ENCODE measurements at places on chromosomes 11 and 22.

GRCh38 chr22:42344361-42344905, 74.0 kb upstream of the TCF20 start:
- DNase-seq = no peak

GRCh38 chr11:73213196-73214143, 4.6 kb upstream of the P2RY2 start:
- DNase-seq = no peak

DNA sequence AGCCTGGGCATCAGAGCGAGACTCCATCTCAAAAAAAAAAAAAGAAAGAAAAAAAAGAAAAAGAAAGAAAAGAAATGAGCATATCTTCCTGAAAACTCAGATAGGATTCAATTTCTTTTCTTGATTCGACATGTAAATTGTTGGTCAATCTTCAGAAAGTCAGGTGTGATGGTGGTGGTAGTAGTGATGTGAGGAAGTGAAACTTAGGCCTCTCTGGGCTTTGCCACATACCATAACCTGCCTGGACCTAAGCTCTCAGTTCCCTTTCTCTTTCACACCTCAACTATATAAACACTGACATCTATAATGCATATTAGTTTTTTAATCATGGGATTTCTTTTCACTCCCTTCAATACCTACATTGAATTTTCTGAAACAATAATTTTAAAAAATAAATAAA, 98.0 kb upstream of the TBCEL start:
- DNase-seq = no peak

GRCh38 chr11:2213890-2214526, 42.4 kb upstream of the TH start:
- no peak for DNase-seq

DNA sequence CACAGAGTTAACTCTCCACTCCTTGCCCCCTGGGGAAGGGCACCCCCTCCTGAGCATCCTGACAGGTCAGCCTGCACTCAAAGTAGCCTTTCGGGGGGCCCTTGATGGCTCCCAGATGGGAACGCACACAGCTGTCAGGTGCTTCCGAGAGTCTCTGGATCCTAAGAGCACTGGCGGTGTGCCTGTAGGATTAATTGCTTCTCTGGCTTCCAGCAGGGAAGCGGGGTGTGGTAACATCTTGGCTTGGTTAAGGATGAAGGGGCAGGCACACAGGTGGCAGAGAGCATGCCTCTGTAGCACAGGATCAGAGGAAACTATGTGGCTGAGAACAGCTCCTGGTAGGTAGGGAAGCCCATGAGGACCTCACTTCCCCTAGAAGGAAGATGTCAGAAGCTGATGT, 199.8 kb downstream of the MIAT start:
- DNase-seq = no peak

DNA sequence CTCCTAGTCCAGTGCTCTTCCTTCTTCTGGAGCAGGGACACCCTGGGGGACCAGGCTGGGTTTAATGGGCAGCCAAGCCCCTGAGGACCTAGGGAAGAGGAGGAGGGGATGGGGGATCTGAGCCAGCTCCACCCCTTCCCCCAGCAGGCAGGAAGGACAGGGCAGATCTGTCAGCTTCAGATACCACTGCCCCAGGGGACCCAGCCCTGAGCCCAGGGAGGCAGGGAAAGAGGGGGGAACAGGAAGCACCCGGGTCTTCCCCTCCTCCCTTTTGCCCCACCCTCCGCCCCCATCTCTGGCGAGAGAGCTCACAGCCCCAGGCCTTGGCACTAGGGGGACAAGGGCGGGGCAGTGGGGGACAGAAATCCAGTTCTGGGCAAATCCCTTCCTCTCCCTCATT, 11.7 kb upstream of the SOX10 start:
- no peak for DNase-seq

DNA sequence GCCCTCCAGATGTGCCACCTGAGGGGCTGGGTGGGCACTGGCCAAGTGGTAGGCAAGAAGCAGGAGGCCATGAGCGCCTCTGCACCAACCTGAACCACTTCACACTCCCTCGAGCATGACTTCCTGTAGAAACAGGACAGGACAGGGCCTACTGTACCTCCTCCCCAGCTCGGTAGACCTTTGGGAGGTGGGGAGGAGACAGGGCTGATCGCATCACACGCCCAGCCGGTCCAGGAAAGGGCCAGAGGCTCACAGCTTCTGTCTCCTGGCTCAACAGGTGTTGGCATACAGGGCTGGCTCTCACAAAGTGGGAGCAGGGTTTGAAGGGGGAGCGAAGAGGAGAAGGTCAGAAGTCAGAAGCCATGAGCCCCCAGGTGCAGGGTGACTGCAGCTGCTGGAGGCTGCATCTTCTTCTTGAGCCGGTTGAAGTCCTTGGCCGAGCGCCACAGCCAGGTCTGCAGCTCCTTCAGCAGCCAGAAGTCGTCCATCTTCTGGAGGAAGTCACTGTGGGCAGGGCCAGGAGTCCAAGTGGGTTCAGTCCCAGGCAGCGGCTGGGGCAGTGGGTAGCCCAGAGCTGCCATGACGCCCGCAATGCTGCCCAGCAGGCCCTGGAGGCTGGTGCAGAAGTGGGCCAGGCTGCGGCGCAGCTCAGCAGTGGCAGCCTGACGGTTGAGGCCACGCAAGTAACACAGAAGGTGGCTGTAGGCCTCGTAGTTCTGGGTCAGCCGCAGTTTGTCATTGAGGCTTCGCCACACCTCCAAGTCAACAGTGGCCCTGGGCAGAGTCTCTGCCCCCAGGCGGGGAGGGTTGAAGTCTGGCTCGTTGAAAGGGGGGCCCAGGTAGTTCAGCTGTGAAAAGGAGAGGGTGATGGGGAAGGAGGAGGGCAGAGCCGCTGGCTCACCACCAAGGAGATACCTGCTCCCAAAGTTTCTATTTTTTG, 8.3 kb downstream of the CLCF1 start:
- no peak for DNase-seq

DNA sequence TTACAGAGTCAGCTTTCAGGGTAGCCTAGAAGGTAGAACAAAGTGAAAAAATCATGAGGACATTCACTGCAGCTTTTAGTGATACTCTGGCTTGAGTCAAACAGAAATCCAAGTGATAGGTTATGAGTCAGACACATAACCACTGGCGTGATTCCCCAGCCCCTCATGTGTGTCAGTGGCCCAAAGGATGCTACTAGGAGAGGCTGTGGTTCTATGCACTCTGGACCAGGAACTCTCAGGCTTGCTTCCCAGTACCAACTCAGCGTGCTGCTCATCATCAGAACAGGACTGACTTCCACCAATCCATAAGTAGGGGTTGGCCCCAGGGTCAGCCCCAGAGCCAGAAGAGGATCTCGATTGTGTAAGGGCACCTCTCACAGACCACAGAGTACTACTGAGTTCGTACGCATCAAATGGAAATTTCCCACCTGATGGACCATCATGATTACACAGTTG, 116.8 kb downstream of the MED15 start:
- DNase-seq = no peak

GRCh38 chr22:49035818-49036457, 791.7 kb downstream of the BRD1 start:
- no peak for DNase-seq

DNA sequence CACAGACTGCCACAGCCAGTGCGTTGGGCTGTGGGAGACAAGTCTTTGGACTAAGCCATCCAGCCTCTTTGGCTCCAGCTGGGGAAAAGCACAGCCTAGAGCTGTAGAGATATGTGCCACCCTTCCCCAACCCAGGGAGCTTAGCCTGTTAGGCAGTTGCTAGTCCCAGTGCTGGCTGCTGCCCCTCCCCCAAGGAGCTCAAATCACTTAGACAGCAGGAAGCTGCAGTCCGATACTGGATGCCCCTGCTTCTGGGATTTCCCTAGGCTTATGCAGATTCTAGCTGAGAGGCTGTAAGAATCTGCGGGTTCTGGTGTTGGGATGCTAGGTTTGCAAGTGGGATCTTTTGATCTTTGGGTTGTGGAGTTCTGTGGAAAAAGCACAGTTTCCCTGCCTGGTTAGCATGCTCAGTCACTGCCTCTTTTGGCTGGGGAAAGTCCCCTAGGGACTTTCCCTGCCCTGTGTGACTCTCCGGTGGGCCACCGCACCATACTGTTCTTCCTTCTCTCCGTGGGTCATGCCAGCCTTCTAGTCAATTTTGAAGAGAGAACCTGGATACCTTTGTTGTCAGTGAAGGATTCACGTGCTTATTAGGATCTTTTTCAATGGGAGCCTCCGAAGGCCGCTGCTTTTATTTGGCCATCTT, 792.0 kb downstream of the KCNA4 start:
- DNase-seq = no peak

DNA sequence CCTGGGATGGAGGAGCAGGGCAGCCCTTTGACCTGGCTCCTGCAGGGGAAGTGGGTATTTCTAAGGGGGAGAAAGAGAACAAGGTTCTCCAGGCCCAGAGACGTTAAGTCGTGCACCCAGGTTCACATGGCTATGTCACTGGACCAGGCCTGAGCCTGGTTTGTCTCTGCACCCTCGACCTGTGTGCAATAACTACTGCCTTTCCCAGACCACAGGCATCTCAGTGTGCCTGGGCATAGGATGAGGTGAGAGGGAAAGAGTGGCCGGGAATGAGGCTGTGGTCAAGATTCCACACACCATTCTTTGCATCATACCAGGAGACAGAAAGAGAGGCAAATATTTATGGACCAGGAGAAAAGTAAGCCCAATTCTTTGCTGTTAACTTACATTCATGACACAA, 66.8 kb downstream of the PRR5L start:
- DNase-seq = no peak

DNA sequence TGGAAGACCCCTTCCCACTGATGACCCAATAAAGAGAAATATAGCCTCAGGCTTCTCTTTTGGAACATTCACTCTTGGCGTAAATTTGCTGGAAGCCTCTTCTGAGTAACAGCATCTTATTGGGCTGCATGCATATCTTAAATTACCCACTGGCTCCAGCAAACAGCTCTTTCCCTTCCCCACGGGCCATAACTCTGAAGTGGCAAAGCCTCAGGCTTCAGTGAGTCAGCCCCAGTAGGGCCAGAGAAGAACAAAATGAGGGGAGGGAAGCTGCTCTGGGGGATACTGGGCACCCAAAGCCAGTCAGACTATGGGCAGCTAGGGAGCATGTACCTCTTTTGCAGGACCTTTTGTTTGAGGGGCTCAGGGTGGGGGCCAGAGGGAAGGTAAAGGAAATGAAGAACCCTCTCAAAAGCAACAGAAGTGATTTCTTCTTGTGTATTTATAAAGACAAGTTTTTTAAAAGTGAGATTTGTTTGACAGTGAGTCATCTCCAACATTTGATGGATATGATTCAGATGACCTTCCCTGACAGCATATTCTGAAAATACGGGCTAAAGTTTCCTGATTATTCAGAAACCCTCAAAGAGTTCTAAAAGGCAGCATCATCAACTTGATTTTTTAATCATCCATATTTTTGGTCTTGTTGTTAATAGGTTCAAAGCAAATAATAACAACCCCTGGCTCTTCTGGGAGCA, 203.4 kb downstream of the KIF18A start:
- no peak for DNase-seq

DNA sequence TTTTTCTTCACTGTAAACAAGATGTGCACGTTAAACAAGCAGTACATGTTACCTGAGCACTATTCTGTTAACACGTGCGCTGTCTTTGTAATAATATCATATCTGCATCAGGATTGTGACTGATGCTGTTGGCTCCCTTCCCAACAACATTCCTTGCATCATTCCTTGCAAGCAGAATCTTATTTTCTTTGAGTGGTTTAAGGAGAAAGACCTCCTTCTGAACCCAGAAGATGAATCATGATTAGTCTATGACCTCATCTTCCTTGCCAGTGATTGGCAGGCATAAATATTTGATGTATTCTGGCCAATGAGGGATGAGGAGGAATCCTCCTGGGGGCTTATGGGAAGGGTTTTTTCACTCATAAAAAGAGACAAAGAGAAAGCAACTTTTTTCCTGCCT, 46.2 kb downstream of the C11orf71 start:
- no peak for DNase-seq

- no peak for DNase-seq
Measured at GRCh38 chr11:29018631-29019030, 910.4 kb downstream of the METTL15 start.

DNA sequence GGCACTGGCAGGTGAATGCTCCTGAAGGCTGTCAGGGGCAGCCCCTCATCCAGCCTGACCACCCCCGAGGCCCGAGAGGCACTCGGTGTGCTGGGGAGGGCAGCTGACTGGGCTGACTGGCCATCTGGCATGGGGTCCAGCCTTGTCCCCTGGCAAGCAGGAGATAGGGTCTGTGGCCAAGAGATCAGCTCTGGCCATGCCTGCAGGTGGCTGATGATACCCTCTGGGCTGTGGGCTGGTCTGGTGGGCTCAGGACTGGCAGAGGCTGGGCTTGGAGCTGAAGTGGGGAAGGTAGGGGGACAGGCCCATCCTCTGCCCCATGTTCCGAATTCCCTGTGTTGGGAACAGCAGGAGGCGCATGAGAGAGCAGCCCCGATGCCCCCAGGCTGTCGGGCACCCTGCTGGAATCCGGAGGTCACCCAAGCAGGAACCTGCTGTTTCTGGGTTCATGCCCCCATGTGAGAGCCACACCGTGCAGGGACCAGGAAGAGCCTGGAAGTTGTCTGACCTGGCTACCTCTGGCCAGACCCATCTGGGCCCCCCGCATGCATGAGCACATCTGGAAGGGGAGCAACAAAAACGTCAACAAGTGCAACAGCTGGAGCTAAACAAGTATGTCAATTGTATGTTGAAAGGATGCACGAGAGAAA, 527.0 kb downstream of the TBC1D22A start:
- no peak for DNase-seq

DNA sequence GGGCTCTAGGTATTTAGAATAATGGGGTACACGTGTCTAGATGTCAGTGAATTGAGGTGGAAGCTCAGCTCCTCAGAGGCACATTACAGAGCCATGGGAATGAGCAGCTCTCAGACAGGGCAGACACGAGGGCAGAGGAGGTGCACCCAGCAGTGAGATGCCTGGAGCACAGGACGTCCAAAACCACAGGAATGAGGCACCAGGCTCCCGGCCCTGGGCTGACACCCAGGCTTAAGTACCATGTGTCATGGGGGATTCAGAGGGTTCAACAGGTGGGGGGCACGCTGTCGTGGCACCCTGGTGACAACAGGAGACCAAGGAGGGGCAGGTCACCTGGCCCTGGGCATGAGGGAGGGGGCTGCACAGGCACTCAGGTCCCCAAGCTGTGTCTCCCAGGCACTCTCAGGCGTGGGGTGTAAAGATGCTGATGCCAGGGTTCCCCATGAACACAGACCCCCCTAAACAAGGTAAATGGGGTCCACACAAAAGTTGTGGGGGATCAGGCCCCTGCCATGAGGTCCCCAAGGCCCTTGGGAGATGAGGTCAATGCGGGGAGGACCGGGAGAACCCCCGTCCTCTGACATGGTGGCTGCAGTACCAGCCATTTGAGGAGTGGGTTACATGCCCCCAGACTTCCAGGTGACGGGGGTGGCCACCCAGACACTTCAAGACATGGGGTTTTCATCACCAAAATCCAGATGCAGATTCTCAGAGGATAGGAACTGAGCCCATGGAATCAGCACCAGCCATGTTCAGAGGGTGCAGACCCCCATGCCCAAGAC, 5.6 kb upstream of the SYT8 start:
- no peak for DNase-seq

GRCh38 chr22:23857606-23858483, at the start of gene SLC2A11:
Gene SLC2A11 (plus strand): TSS chr22:23857875. CDS start chr22:23858000, 125 bp downstream.
- DNase-seq = peak; percentile 89
